Common myeloid progenitor, CD34-positive (primary cell): ENCODE measurements at places on chromosomes 4 and X.

DNA sequence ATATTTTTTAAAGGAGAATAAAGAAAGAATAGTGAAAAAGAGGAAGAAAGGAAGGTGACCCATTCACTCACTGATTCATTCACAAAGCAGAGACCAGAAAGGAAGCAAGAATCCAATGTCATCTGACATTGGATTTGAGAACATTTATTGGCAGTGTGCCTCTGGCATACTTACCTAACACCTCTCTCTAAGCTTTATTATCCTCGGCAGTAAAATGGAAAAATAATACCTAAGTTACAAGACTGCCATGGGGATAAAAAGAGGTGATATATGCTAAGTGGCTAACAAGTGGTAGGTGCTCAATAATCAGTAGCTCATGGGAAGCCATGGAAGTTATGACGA lies 41.6 kb upstream of the PPARGC1A start:
- no peak for DNase-seq

- no peak for DNase-seq
Observed at GRCh38 chr4:3493720-3494461, 30.8 kb downstream of the DOK7 start.

DNA sequence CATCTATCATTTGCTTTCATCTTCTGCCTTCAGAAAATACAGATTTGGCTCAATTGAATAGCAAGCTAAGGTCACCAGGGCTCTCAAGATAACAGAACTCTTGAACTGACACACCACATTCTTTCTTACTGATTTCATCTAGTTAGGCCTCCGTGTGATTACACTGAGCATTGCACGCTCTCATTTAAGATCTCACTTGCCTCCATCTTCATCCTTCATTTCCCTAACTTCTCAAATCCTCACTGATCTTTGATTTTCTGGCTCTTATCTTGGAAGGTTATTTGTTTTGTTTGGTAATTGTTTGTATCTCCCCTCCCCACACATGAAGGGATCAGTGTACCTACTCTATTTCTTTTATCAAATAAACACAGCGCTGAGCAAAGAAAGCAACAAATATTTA lies 47.7 kb downstream of the MANBA start:
- no peak for DNase-seq

DNA sequence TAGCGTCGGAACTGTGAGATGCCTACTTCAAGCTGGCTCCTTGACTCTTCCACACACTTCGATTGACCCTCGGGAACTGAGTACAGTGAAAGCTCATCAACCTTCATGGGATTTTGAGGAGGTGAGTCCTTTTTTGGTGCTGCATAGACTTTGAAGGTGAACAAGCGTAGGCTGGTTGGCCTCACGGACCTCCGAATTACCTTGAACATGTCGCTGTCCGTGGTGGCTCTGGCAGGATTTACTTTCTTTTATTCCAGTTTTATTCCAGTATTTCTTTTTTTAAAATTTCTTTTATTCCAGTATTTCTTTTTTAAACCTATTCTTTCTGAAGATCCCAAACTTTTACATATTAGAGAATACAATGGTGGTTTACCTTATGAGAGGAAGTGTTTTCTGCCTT lies 45.2 kb downstream of the YTHDC1 start:
- DNase-seq = no peak

GRCh38 chrX:2495595-2495994 lies 5.2 kb downstream of the DHRSX start:
- no peak for DNase-seq
